ENCODE measurements at places on chromosomes 7 and 10. TPM values are rescaled to one million over a fixed set of nuclear protein-coding genes. Genes with fewer than 3 reads are reported as not detected.

GRCh38 chr7:51062222-51062987 is 254.2 kb downstream of the COBL start:
- no peak for ATAC-seq

- no peak for ATAC-seq
These were observed 5.8 kb downstream of the CDK6 start for GRCh38 chr7:92830532-92831110.

- no peak for ATAC-seq
These were observed 138.7 kb upstream of the SMIM30 start for GRCh38 chr7:113256883-113257531.

GRCh38 chr7:118839515-118839914 is 615.0 kb downstream of the ANKRD7 start:
- ATAC-seq = no peak

DNA sequence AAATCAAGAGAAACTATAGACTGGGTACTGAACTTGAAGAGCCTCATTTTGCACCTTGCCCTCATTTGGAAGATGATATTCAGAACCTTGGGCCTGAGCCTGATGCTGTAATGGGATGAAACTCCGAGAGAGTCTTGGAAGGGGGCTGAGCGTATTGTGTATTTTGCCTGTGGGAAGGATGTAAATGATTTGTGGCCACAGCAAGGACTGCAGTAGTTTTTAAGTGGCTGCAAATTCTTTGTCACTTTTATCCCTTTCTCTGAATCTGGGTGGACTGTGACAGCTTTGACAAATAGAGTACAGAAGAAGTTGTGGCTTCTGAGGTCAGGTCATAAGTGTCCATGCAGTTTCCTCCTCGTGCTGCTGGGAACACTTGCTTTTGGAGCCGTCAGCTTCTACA is 221.2 kb downstream of the ADRA2A start:
- ATAC-seq = no peak

DNA sequence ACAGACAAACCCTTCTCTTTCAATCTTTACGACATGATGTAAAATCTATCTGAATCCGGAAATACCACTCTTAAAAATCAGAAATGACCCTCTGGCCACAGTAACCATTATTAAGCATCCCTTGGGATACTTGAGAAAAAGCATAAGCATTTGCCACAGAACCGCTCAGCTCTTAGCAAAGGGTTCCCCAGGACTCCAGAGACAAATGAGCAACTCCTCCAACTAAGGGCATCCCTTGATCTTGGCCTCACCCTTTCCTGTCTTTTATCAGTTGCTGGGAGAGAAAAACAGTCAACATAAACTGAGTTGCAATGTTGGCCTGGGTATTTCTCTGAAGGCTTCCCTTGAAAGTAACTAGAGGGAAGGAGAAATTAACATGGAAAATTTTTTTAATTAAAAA is 3.5 kb downstream of the PDLIM1 start:
- no peak for ATAC-seq

DNA sequence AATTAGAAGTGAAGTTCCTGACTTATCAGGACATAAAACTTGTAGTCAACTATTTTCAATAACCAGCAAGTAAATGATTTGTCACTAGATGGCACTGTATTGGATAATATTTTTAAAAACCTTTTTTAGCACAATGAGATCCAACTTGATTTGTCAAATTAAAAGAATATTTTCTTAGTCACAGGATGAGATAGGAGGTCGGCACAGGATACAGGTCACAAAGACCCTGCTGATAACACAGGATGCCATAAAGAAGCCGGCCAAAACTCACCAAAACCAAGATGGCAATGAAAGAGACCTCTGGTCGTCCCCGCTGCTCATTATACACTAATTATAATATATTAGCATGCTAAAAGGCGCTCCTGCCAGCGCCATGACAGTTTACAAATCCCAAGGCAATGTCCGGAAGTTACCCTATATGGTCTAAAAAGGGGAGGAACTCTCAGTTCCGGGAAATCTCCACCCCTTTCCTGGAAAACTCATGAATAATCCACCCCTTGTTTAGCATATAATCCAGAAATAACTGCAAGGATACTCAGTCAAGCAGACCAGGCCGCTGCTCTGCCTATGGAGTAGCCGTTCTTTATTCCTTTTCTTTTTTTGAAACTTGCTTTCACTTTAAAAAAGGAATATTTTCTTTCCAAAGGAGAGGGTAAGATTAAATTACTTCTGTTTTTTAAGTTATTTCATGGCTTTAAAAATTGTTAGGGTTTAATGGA is 255.7 kb upstream of the MKLN1 start:
- ATAC-seq = peak; percentile 51

GRCh38 chr7:134108802-134109201 is 18.3 kb upstream of the LRGUK start:
- ATAC-seq = no peak

DNA sequence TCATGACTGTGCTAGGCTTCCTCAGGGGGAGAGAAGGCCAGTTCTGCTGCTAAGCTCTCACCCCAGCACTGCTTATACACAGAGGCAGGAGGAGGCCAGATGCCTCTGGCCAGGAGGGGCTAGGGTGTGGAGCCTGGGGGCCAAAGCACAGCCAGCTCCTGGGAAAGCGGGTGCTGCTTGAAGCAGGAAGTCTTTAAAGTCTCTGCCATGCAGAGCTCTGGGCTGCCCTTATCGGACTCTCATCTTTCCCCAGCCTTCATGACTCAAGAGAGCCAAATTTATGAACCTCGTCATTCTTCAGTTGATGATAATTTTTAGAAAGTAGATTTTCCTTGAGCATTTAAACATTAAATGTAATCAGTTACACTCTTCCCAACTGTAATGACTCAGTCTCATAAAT is 11.2 kb upstream of the TSPAN14 start:
- no peak for ATAC-seq

DNA sequence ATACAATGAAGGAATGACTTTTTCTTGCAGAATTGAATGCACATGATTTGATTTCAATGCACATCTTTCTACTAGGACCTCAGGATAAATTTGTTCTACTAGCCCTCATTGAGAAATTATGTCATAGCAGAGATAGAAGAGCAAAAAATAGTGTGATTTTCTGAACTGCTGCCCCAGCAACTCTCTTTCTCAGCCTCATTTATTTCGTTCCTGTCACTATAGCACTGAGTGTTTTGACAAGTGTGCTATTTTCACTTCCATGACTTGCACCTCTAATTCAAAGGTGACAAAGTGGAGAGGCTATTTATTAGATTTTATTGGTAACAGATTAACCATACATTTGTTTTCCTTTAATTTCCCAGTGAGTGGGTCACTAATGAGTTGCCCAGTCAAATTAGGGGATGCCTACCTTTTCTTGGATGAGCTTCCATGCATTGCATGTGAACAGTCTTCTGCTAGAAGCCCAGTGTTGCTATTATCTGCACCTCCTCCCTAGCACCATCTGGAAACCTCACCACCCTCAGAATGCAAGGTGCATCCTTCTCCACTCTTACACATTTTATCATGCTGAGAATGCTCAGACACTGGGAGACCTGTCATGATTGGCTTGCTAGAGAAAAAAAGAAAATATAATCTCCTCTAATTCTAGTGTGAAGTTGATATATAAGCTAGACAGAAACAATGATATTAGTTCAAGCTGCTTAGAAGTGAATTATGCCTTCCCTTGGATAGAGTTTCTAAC is 119.6 kb upstream of the CTTNBP2 start:
- ATAC-seq = no peak

GRCh38 chr7:141039376-141039775 is 24.6 kb upstream of the MRPS33 start:
- ATAC-seq = no peak

GRCh38 chr10:101903827-101904550 is 60.4 kb upstream of the KCNIP2 start:
- ATAC-seq = no peak

DNA sequence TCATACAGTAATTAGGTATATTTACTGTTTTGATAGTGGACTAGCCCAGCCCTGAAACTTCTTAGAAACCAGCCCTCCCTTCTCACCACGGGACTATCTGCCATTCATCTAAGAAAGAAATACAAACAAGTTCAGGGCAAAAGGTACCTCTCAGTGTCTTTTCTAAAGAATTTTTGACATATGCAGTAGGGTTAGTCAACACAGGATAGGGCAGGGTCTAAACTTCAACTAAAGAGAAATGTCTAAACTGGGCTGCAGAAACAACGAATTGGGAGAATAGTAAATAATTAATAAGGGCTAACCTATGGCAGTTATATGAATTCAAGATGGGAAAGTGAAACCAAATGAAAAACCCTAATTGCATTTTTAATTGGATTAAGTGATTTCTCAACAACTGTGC is 496.6 kb downstream of the INHBA start:
- ATAC-seq = no peak

DNA sequence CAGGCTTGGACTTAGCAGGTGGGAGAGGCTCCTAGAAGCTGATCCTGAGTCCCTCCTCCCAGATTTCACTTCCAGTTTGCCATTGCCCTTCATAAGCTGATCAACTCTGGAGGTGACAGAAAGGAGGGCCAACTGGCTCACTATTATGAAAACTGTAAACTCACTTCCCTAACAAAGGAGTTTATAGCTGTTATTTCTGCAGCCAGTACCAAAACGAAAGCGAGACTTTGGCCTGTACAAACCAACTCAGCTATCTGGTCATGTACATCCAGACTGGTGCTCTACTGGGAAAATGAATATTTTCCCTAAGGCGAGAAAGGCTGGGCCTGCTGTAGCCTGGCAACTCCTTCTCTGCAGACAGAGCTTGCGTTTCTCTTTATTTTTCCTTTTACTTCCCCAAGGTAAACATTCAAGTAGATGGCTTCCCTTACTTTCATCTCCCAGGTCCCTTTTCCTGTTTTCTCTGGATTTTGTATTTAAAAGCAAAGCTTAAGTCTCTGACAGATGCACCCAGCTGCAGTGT is 54.7 kb downstream of the GALNT17 start:
- no peak for ATAC-seq

- no peak for ATAC-seq
These were observed 314.2 kb downstream of the ADRA2A start for GRCh38 chr10:111390813-111391563.

The AKR1C8 gene
- total RNA-seq = not detected

The GPR22 gene
- total RNA-seq = not detected

The C1GALT1 gene
- 11.7 TPM for total RNA-seq

The HDAC9 gene
- total RNA-seq = 194 TPM

The ACTL6B gene
- not detected for total RNA-seq

The MINPP1 gene
- total RNA-seq = 10.0 TPM

The CHCHD1 gene
- 19.9 TPM for total RNA-seq

Data from gastroesophageal sphincter (tissue), 4 donors.